AG08396 (cell line): ENCODE measurements at places on chromosomes 16 and 17.

GRCh38 chr17:51941272-51941671 lies 217.2 kb downstream of the CA10 start:
- DNase-seq, result no peak

DNA sequence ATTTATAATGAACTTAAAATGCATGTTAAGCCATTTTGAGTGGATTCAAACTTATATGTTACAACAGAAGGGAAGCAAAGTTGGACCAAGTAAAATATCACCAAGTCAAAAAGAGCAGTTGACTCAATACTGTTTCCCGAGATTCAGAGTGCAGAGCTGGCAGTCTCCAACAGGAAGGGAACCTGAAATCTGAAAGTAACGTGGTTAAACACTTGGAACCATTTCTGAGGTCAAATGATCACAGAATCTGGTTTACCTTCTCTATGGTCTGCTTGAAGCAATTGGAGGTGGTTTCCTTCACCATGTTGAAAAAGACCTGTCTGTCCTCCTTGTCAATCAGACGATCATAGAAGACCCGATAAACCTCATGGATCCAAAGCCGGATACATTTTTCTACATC lies 86.5 kb downstream of the LYRM1 start:
- DNase-seq, result no peak

GRCh38 chr16:8511464-8511863 lies 78.8 kb downstream of the TMEM114 start:
- no peak for DNase-seq

DNA sequence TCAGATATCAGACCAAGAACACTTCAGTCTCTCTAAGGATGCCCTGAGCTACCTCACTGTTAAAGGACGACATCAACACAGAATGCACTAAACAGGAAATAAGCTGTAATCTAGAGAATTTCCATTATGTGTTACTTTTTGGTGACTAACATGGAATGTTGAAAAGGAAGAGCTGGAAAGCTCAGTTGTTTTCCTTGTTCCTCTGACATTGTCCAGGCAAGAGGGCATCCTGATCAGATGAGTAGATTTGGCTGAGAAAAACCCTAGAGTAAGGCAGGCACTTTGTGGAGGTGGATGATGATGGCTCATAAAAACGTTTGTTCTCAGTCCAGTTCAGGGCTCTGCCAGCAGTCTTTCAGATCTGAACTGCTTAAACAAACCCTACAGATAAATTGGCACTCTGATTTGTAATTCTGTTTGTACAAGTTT lies 34.0 kb downstream of the DGKE start:
- DNase-seq, result no peak

- DNase-seq, result no peak
These were observed 91.2 kb downstream of the CMIP start for GRCh38 chr16:81535679-81536360.

DNA sequence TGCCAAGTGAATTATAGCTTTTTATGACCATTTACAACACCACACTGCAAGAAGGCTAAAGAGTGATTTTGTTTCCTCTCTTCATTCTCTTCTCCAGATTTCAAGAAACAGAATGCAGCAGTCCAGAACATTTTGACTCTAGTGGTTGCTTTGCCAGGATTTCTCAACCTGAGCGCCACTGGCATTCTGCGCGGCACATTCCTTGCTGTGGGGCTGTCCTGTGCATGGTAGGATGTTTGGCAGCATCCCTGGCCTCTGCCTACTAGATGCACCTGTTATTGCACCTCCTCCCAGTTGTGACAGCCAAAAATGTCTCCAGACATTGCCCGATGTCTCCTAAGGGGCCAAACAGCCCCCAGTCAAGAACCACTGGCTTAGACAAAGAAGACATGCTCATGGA lies 25.7 kb upstream of the SLC39A11 start:
- DNase-seq, result no peak

DNA sequence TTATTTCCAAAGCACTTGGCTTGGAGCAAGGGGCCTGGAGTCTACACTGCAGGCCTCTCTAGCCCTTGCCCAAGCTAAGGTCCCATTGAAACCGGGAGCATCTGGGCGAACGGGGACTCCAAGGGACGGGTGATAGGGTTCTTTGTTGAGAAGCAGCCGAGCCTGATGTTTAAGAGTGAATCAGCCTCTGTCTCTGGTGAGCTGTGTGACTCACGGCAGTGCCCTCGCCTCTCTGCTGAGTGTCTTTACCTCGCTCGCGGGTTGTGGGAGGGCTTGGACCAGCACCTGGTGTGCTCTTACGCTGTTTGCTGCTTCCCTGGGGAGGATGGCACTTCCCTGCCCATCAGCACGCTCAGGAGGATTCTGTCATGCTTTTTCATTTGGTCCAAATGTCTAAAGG lies 1.3 kb downstream of the HGS start:
- DNase-seq, result peak; percentile 83

- DNase-seq, result peak; percentile 59
These were observed 48.1 kb upstream of the KSR1 start for GRCh38 chr17:27407916-27408864.

GRCh38 chr17:81406117-81406953 lies 11.1 kb downstream of the BAHCC1 start:
- no peak for DNase-seq

DNA sequence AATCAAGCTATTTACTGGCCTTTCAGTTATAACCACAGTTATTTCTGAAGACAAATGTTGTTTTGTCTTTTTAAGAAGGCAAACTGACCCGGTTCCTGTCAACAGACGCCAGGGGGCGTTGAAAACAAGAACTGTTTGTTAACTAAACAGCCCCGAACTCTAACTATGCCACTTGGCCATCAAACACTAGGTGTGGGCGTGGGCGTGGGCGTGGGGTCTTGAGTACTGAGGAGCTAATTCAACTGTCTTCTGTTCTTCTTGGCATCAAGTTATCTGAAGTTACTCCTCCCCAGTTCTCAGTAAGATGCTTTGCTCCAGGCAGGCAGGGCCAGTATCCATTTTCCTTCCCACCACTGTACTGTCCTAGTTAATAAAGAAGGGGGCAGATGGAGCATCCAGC lies 63.3 kb upstream of the MTMR4 start:
- peak; percentile 39 for DNase-seq
